NCI-H1417 treated with DMSO at 0.1 percent for 48 hours (cell line): ENCODE measurements at places on chromosomes 7 and 10.

GRCh38 chr10:122170802-122171201 is 100.3 kb upstream of the BTBD16 start:
- no peak for DNase-seq

DNA sequence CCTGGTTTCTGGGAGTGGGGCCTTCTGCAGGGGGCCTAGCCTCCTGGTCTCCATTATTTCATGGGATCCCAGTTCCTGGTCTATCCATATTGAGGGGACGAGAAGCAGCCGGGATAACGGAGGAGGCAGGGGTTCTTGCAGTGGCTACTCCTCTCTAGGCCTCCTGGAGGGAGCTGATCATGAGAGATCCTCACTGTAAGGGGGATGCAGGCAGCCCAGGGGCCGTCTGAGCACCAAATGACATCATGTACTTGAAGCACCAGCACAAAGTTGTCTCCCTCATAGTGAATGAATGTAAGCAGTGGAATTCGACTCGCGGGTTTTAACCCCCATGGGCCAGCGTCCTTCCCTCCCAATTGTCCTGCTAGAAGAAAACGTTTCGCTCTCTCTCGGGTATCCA is 964 bp upstream of the ADCY1 start:
- DNase-seq, result no peak

GRCh38 chr10:123502983-123503382 is 163.2 kb upstream of the GPR26 start:
- DNase-seq, result no peak

GRCh38 chr10:35452171-35452570 is 115.9 kb downstream of the CCNY start:
- no peak for DNase-seq

GRCh38 chr10:124719213-124719851 is 24.8 kb downstream of the FAM53B start:
- DNase-seq, result no peak

DNA sequence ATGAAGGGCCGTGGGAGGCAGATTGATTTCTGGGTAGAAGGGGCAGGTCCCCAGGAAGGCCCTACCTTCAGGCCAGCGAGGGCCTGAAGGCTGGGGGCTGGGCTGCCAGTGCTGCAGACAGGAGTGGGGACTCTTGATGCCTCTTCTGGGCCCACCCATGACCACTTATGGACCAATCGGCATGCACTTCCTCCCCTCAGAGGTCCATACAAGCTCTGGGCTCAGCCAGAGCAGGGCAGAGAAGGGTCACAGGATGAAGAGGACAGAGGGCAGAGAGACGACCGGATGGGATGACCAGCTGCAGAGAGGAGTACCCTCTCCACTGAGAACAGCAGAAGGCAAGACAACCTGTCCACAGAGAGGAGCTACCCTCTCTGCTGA is 120.1 kb downstream of the DYNC2I1 start:
- DNase-seq, result no peak

- DNase-seq, result no peak
Observed at GRCh38 chr7:60706-61105, 131.7 kb upstream of the FAM20C start.

DNA sequence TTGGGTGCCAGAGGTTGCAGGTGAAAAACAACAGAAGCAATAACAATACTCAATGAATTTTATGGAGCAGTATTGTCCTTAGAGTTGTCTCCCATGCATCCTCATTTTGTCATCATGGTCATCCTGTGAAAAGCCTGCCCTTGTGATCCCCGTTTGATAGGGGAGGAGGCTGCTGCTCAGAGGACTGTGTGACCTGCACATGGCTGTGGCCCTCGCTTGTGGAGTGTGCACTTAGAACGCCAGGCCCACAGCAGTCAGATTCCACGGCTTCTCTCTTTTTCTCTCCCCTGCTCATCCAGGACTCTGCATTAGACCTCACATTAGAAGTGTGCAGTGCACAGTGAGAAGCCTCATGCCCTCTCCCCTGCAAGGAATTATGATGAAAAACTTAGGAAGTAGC is 491.1 kb upstream of the KLF6 start:
- DNase-seq, result no peak

DNA sequence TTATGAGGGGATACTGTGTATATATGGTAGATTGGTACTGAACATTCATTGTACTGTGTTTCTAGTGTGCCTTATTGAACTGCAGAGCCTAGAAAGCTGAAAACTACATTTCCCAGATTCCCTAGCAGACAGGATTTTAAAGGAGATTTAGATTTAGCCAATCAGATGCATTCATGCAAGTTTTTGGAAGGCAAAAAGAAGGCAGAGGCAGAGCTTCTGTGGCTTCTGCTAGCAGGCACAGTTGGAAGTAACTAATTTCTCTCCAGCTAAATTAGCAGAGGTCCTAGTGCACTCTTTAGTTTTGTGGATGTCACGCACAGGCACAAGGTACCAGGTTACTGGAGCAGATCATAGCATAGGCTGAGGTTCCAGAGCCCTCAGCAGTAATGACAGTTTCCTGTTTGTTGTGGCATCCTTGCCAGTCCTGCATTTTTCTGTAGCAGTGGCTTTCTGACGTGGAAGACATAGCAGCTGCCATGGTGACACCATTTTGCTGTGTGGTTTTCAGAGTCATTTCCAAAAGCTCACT is 83.7 kb upstream of the CCDC71L start:
- no peak for DNase-seq

GRCh38 chr7:138207555-138207971 is 131.3 kb downstream of the AKR1D1 start:
- DNase-seq, result no peak

GRCh38 chr7:66859339-66859738 is 61.7 kb upstream of the TMEM248 start:
- DNase-seq, result no peak

DNA sequence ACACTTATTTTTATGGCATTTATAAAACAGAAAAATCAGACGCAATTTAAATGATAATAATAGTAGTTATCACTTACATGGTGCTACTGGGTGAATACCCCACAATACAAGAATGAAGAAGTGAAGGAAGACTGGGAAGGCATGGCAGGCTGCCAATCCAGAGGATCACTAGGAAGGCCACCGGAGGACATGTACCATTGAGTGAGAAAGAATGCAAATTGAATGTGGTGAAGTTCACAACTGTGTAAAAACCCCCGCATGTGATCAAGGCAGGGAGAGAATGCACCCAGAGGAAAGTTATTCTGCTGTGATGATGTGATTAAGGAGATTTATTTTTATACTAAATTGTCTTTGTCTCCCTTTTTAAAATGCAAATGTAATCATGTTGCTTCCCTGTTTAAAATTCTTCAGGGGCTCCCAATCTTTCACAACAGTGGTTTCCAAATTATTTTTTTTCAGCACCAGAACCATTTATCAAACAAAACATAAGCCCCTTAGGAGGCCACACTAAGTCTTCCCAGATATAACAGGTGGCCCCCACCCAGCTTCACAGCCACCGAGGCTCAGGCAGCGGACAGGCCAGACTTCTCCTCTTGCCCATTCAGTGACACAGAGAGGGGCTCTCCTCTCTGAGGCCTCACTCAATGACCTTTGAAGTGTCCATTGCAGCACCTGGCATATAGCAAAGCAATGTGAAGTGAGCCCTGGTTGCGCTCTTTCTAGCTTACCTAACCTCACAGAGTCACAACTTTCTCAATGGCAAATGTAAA is 59.6 kb downstream of the FRMPD2 start:
- no peak for DNase-seq

DNA sequence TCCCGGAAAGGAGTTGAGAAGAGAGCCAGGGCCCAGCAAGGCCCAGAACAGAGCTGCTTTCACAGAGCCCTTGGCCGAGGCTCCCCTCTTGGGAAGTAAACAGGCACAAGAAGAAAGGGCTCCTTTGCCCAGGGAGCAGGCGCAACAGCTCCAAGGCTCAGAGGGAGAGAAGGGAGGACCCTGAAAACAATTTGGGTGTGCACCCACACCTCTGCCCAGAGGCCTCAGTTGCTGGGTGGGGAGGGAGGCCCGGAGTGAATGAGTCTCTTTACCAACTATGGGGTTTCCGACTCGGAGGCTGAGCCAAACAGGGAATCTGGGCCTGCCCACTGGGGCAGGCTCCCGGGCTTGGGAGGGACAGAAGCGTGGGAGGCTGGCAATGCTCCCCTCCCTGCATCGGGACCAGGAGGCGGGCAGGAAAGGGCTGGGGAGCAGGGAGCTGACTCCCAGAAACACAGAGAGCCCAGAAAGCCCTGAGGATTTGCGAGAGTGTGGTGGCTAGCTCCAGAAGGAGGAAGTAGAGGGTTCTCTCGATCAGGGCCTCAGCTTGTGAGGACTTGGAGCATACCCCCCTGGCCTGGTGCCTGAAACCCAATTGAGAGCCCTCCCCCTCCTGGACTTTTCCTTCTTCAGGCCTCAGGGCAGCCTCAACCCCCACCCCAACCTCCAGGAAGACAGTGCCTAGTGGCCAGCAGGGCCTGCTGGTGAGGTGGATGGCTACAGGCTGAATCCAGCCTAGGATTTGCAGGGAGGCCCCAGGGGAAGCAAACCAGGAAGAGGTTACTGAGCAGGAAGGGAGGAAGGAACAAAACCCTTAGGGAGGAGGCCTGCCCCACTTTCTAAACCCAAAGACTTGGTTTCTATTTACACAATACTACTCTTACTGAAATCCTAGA is 6.2 kb downstream of the C10orf105 start:
- no peak for DNase-seq

DNA sequence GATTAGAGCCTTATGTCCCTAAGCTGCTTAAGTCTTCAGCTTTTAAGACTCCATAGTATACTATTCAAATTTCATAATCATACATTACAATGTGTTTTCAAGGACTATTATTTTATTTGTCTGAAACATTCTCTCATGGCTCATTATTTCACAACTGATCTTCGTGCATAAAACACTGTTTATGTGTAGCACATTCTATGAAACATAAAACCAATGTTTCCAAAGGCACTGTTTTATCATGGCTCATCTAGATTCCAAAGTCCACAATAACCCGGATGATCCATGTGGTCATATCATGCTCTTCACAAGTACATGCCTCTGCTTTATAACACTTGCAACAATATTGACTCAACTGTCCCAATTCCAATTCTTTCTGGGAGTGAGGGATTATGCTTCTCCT is 806.1 kb downstream of the TNS3 start:
- DNase-seq, result no peak

DNA sequence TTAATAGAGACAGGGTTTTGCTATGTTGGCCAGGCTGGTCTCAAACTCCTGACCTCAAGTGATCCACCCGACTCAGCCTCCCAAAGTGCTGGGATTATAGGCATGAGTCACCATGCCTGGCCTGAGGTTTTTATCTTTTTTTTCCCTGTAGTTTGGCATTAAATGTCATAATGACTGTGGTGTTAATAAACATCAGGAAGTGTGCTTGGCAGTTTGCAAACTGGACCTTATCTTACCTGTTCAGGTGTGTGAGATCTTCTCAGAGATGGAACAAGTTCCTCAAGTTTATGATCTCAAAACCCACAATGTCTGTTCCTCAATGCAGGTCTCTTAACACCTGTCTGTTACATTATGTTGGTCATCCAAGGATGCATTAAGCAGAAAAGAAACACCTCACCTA is 80.0 kb downstream of the ARID5B start:
- DNase-seq, result no peak

GRCh38 chr7:84722086-84722485 is 464.8 kb downstream of the SEMA3D start:
- DNase-seq, result no peak

GRCh38 chr10:79559726-79560125 is 481 bp downstream of the SFTPA2 start:
- DNase-seq, result no peak
